ENCODE measurements at places on chromosomes 7 and 10.
A peak's percentile ranks its signal among the peaks of the same experiment; 100 is the strongest.

GRCh38 chr7:88121335-88121734, 98.5 kb downstream of the SRI start:
- DNase-seq, result no peak

DNA sequence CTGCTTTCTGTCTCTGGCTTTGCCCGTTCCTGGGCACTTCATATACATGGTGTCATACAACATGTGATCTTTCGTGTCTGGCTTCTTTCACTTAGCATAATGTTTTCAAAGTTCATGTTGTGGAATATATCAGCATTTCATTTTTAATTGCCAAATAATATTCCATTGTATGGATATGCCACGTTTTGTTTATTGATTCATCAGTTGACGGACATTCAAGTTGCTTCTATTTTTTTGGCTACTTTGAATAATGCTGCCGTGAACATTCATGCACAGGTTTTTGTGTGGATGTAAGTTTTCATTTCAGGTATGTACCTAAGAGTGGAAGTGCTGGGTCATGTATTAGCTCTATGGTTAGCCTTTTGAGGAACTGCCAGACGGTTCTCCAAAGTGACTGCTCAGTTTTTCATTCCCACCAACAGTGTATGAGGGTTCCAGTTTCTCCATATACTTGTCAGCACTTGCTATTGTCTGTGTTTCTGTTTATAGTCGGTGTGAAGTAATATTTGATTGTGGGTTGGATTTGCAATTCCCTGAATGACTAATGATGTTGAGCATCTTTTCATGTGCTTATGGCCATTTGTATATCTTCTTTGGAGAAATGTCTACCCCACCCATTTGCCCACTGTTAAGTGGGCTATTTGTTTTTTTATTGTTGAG, 401.4 kb upstream of the GALNT17 start:
- no peak for DNase-seq

DNA sequence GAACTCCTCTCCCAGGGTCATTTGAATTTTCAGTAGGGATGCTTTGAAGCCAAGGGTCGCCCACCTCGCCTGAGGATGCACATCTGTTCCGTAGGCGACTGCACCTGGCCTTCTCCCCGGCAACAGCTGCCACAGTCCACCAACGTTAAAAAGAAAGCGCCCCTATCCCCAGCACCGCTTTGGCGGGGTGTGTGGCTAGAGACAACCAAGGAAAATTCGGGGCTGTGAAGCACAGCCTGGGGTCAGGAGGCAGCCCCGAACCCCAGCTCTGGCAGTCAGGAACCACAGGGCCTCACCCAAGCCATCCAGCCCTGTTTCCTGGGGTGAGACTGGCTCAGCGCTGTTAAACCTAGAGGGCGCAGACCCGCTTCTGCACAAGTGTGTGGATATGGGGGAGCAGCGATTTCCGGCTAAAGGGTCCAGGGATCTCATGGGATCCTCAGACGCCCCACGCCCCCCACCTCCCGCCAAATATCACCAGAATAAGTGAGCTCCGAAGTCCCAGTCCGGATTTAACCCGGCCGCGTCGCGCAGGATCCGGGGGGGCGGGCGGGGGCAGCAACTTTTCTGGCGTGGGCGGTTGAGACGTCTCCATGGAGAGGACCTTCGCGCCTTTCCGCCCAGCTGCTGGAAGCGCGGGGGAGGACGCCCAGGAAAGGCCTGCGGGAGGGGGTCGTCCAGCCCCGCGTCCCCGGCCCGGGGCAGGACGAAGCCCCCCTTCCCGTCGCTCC, 822 bp downstream of the ZC3HAV1L start:
- DNase-seq, result peak; percentile 49

DNA sequence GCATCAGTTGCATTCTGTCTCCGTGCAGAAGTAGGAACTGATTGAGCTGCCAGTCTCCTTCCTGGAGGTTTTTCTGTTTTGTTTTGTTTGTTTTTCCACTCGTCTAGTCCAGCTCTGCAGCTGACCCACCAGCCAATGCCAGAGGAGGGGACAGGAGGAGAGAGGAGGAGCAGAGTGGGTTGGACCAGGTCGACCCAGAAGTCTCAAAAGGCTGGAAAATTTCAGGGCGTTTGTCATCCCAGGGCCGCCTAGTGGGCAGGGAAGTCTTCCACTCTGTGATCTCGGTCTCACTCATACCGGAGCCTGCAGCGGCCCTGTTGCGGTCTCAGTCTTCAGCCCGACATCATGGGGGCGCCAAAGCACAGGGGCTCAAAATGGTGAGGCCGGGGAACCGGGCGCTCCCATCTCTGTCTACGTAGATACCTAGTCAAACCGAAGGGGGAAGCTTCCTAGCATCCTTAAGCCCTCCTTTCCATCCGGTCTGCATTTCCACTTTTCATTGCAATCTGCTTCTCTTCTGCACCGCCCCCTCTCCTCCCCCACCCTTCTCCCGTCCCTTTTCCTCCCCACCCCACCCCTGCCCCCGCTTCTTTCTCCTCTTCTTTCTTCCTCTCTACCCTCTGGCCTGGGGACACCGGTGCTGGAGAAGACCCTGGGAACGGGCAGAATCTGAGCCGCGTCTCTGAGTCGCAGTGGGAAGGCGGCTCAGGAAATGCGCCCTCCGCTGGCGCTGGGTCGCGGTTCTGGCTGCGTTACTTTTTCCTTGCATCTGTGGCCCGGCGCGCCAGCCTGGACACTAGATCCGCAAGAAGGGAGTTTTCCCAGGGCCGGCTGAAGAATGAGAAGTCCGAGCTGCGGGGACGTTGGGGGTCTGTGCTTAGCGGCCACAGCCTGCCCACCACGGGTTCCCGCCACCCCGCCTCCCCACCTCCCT, 16.2 kb upstream of the PAX2 start:
- peak; percentile 81 for DNase-seq

- no peak for DNase-seq
Measured at GRCh38 chr10:103947799-103948516, 19.0 kb upstream of the SLK start.

DNA sequence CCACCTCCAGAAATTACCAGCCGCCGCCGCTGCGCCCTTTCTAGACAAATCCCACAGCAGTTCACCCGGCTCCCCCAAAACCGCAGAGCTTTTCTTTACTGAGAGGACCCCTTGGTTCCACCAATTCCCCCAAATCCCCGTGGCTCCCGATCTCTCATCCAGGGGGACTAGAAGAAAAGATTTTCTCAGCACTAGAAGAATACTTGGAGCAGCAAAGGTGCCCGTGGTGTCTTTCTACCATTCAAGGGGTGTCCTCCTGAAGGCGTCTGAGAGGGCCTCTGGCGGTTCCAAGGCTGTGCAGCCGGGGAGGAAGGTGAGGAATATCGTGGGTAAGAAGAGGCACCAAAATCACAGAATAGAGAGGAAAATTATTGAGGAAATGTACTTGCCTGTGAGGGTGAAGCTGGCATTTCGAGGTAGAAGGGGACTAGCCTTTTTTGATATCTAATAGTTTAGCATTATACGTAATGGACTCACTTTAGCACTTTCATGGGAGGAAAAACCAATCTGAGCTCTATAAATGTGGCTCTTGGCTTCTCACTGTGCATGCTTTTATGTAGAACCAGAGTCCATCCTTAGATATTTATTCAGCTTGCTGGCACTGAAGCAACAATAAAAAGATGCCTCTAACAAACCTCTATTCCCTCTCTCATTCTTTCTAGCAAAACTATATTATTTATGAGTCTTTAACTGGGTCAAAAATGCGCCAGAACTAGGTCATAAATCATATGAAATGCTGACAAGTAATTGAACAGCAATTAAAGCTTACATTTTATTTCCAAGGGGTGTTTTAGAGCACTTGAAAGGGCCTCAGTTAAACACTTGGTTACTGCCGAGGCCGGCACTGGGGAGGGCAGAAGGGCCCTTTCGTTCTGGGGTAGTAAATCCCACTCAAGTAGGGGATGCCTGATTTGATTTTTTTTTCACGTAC, 13.8 kb upstream of the HOXA2 start:
- DNase-seq, result no peak

GRCh38 chr7:157769086-157769485, 432.3 kb downstream of the DNAJB6 start:
- no peak for DNase-seq

DNA sequence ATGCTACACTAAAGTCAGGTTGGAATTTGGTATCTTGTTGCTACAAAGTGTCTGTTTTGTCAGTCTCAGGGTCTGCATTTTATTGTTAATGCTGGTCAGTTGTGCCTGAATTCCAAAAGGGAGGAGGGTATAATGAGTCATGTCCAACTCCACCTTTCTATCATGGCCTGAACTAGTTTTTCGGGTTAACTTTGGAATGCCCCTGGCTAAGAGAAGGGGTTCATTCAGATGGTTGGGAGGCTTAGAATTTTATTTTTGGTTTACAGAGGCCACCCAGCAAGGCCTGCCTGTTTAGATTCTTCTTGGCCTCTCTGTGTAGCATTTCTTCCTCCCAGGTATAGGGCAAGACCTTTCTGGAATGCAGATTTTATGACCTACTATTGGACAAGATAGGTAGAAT, 93.2 kb downstream of the SKIDA1 start:
- no peak for DNase-seq

- DNase-seq, result no peak
Measured at GRCh38 chr7:8353991-8354390, 79.4 kb upstream of the NXPH1 start.

- DNase-seq, result no peak
Measured at GRCh38 chr10:133420028-133420427, 4.4 kb downstream of the SPRN start.

DNA sequence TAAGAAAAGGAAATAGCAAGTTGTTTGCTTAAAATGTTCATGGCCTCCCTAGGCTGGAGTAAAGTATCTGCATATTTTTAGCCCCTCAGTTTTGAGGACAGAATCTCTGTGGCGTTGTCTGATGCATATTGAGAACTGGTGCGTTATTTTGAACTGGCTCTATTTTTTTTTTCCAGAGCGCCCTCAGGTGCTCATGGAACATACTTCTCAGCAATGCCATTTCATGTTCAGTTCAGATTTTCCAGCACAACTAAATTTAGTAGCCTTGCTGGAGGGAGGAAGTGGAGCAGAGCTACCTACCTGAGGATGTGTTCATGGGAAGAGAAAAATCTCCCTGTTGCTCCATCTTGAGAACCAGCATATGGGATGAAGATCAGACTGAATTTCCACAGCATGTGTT, 870.5 kb downstream of the LRMDA start:
- DNase-seq, result peak; percentile 17

- DNase-seq, result no peak
Measured at GRCh38 chr7:144812379-144813283, 23.2 kb downstream of the TPK1 start.

GRCh38 chr10:114499630-114500190, 95.4 kb upstream of the AFAP1L2 start:
- DNase-seq, result no peak

- DNase-seq, result no peak
Measured at GRCh38 chr7:108327353-108327752, 128.9 kb downstream of the NRCAM start.

DNA sequence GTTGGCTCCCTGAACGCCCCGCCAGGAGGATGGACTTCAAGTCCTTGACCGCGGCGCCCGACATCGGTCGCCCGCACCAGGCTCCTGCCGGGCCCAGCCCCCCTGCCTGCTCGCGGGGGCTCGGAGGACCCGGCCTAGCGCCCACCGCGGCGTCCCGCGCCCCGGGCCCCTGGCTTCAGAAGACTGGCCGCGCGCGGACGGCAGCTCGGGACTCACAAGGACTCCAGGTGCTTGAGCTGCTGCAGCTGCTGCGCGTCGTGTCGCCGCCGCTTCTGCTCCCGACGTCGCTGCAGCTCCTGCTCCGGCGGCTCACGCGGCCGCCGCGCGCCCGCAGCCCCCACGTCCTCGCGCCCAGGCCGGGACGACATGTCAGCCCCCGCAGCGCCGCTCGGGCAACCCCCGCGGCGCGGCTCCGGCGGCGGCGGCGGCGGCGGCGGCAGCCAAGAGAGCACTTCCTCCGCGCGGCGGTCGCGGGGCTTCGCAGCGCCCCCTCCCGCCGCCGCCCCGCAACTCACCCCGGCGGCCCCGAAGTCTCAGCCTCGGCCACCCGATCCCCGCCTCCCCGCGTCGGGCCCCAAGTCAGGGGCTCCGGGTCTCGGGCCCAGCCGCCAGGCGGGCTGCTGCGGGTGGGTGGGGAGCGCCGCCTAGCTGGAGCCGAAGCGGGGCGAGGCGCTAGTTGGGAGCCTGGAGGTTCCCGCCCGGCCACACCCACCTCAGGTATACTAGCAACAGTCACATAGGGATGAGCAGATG, at the start of gene RP9:
RP9 (minus strand) TSS at position 400 of the 753 bp plus-strand sequence; CDS start at position 368, 32 bp downstream.
- peak; percentile 93 for DNase-seq

DNA sequence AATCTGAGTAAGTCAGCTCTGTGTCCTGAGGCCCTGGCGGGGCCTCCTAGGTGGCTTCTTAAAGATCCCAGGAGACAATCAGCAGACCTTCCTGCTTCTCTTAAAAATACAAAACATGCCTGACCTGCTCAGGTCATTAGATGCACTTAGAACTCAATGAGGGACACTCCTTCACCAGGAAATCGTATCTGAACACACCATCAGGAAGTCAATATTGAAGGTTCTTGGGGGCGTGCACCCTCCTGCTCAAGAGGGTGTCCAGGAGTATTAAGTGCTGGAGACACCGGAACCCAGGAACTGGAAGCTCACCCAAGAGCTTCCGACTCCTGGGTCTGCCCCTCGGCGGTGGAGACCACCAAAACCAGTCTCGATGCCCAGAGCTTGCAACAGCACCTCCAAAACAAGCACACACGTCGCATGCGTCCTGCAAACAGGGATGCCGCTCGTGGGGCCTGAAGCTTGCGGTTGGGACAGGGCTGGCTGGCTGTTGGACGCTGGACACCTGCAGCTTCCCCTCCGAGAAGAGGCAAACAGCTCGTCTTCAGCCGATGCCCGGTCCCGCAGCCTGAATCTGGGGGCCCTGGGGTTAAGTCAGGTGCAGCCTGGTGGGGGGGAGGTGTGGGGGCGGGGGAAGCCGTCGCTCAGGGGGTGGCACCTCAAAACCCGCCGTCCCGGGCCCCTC, 803 bp downstream of the RAPGEF5 start:
- peak; percentile 13 for DNase-seq

GRCh38 chr7:98836811-98837629, 32.8 kb downstream of the TMEM130 start:
- peak; percentile 78 for DNase-seq

GRCh38 chr10:3782146-3782450, 2.9 kb downstream of the KLF6 start:
- DNase-seq, result no peak

DNA sequence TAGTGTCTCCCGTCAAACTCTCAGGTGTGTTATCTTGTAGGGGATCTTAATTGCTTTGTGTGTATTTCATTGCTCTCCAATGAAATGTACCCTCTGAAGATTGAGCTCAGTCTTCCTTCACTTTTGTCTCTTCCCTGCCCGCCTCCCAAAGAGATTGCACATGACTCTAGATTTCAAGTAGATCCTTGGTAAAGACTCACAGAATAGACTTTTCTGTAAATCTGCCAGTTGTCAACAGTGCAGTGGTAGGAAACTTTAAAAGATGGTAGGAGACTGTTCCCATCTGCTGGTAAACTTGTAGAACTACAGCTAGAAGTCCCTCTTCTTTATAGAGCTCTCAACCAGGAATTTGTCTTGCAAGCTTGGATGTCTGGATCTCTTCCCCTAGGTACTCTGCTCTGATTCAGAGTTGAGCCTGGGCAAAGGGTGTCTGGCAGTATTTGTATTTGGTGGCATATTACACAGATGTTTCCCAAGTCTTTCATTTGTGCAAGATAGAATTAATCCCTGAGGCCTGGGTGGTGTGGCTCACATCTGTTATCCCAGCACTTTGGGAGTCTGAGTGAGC, 9.6 kb downstream of the CCL26 start:
- DNase-seq, result peak; percentile 74

GRCh38 chr7:121196286-121196685, 132.5 kb upstream of the WNT16 start:
- no peak for DNase-seq
